ENCODE measurements at places on chromosomes 4 and X.

DNA sequence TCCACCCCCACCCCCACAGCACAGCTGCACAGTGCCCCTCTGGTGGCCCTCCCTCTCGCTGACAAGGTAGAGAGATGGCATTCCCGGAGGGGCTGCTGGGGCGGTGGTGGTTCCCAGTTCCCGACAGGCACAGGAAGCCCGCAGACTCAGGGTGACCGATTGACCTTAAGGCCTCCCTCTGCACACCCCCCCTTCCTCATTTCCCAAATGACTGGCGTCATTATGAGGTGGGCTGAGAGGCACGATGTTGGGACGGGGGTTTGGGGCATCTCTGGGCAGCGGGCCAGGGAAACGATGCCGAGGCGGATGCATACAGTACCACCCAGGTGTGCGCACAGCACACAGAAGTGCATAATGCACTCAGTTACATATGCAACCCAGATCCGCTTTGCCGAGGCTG, 3.5 kb upstream of the TIMP1 start:
- DNase-seq: no peak

- DNase-seq: no peak
Observed at GRCh38 chr4:155548173-155548572, 118.5 kb upstream of the GUCY1A1 start.

DNA sequence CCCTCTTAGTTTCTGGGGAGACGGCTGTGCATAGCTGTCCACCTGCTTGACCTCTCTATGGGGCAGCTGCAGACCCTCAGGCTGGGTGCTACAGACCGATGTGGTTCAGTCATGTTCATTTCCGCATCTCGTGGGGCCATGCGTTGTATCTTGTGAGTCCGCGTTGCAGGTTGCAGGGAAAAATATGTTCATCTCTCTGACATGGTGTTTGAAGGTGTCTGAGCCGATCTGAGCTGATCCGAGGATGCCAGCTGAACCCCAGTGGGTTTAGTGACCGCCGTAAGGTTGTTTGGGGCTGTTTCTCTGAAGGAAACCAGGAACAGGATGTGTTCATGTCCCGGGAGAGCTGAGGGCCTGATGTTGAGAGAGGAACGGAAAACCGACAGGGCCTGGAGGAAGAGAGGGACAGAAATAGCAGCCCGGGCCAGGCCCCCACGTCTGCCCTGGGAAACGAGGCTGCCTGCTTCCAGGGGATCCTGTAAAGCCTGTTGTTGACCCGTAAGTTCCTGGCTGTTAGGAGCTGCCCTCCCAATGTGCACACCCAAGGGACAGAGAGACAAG, 9.8 kb upstream of the P2RY8 start:
- DNase-seq: no peak

GRCh38 chr4:15754323-15754722, 23.8 kb upstream of the CD38 start:
- no peak for DNase-seq

DNA sequence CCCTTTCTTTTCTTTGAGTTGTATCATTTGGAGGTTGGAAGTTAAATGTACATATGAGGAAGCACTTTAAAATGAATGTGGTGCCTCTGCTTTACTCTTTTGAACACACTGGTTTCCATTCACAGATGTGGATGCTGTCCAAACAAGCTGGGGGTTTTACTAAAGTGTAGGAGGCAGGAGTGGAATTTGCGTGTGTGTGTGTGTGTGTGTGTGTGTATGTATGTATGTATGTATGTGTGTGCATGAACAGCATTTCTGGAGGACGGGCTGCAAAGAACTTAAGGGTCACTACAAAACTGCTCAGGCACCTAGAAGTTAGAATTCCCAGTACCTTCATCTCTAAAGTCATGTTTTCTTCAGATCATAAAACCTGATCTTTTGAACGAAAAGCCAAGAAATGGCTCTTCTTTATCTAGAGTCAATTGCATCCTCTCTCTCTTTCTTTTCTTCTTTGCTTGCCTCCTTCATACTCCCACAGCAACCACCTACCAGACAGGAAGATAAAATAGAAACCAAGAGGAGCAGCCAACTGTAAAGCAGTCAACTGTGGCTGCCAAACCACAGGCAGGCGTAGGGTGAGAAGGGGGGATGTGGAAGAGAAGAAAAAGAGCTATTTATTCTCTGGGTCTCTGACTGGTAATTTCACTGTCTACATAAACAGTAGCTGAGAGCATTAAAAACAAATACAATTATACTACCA, 177.0 kb upstream of the RASGEF1B start:
- DNase-seq: no peak

GRCh38 chr4:124749421-124749820, 36.9 kb upstream of the ANKRD50 start:
- DNase-seq: no peak

GRCh38 chr4:67468830-67469229, 76.5 kb downstream of the CENPC start:
- DNase-seq: no peak

DNA sequence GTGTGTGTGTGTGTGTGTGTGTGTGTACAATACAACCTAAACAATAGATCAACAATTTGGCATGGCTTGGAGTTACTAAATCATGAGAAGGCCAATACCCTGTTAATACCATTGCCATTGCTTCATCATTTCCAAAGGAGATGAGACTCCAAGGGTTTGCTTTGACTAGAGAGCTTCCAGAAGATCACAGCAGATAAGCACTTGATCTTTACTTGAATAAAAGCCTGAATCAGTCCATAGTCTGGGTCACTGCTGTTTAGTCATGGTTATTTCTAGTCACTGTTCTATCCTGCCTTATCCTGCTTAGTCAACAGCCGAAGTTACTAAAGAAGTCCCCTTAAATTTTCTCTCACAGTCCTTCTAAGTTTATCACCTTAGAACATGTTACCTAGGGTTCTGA, 58.2 kb downstream of the RAB40AL start:
- DNase-seq: no peak

DNA sequence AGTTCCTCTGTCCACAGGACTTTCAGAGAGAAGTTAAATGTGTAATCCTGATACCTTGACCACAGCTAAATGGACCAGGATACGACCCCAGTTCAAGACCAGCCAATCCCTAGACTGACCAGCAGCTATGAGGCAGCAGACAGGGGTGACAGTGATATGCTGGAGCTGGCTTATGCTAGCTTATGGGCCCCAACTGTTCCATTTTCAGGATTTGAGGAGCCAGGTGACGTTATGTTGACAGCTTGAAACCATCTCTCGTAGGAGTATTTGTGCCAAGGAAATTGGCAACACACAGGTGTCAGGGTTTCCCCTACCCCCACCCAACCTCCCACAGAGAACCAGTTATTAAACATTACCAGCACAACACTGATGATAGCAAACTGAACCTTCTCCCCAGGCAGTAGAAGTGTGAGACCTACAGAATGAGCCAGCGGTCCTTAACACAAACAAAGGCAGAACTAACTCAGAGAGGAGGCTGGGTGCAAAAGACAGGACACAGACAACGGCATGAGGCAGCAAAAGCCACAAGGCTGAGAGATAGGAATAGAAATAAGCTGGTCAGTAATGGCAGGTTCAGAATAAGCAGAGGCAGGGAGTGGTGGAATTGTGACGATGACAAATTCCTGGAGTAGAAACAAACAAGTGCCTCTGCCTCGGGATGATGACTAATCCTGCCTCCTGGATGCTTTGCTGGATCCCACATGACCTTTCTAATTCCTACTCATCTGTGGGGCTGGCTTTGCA, 85.6 kb upstream of the CPEB2 start:
- DNase-seq: no peak

DNA sequence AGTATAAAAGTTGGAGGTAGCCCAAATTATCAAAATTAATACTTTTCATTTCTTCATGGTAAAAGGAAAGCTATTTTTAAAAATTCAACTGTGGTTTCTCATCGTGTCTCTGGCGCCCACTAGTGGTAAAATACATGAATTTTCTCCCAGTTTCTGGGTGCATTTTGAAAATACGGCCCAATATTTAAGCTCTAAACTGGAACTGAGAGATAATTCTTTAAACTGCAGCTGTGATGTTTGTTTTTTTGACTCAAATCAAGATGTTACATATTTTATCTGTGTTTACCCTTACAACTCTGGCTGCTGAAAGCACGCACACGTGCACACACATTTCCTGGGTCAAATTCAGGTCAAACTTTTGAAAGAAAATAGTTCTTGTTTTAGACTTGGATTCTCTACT, 123.9 kb upstream of the ACSL4 start:
- DNase-seq: no peak

DNA sequence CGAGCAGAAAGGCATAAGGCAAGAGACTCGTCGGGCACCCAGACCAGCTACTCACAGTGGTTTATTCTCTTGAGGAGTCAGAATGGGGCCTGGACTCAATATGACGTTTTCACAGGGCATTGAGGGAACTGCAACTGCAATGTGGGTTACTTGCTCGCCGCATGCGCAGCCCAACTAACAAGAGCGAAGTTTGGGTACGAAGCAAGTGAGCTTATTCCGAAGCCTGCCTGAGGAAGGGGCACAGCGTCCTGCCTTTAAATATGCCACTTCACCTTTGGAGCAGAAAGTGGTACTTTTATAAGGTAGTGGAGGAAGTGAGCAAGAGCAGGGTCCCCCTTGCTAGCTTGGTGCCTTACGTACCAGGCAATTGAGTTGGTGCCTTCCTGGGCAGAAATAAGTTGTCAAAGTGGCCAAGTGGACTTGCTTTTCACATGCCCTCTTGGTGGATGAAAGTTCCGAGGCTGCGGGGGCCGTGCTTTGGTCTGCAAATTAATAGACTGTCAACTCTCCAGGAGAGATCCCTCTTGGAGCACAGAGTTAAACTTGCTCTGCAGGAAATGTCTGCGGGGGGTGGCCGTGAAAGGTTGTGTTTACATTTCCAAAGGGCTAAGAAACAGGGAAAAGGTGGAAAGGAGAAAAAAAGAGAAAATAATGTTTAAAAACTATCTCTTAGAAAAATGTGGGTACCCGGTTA, 480.4 kb downstream of the TRIML1 start:
- DNase-seq: no peak

Data from cortex of kidney (tissue), 1 donor.